ENCODE measurements at places on chromosomes 1 and 21. TPM values are rescaled to one million over a fixed set of nuclear protein-coding genes. Genes with fewer than 3 reads are reported as not detected.

GRCh38 chr1:54223441-54224202, 23.7 kb downstream of the MRPL37 start:
- H3K27me3 ChIP-seq = no peaks in the 10 kb centered on the region
- H3K4me1 ChIP-seq = peaks cover 13% of the 10 kb centered on the region
- H3K4me3 ChIP-seq = no peak overlapping the region
- no peak overlapping the region for H3K27ac ChIP-seq
- H3K36me3 ChIP-seq = peaks cover 5% of the 10 kb centered on the region

DNA sequence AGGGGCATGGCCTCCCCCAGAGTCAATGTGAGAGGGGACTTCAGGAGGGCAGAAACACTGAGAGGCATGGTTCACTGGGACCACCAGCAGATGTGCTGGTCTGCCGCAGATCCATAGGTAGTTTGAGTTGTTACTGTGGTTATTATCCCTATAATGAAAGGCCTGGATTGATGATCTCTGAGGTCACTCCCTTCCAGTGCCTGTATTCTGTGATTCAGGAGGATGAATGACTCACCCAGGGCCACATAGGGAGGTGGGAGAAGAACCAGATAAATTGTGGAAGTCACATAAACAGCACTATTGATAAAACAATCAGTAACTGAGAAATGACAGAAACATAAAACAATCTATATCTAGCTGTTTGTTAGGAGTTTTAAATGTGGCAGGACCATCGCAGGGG, 22.7 kb upstream of the ACTL8 start:
- H3K4me1 ChIP-seq = peaks cover 7% of the 10 kb centered on the region
- no peaks in the 10 kb centered on the region for H3K27me3 ChIP-seq
- no peaks in the 10 kb centered on the region for H3K36me3 ChIP-seq
- DNase-seq = no peak

DNA sequence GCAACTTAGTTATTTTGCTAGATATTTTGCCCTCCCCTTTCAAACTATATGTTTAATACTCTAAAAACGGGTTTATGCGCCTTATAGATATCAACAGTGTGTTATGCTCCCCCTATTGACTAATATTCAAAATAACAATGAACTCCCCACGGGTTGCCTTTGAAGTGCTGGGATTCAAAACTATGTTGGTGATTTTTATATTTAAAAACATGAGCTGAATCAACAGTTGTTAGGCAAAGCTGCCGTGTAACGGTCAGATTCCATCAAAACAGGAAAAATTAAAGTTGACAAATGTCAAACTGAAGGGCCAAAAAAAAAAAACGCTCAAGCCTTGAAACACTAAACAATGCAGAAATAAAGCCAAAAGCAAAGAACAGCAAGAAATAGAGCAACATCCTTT, 2.5 kb downstream of the TGFBR3 start:
- H3K36me3 ChIP-seq = no peaks in the 10 kb centered on the region
- H3K4me3 ChIP-seq = no peak overlapping the region
- no peaks in the 10 kb centered on the region for H3K27me3 ChIP-seq
- peaks cover 30% of the 10 kb centered on the region for H3K4me1 ChIP-seq

DNA sequence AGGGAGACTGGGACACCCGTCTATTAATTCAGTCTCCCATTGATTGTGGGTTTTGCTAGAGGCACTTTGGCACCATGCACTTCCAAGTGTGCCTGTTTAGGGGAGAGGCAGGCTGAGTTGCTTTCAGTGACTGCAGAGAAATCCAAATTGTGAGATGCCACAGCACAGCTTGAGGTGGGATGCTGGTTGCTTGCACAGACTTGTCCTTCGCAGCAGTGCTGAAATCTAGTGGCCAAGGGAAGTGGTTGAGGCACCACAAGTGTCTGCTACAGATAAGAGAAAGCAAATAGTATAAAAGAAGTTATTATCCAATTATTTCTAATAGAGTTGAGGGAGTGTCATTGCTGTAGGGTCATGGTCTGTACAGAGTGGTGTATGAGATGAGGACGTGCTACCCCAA, 40.0 kb upstream of the APP start:
- no peaks in the 10 kb centered on the region for H3K36me3 ChIP-seq
- no peak for DNase-seq
- H3K27me3 ChIP-seq = peaks cover 4% of the 10 kb centered on the region
- H3K4me3 ChIP-seq = no peak overlapping the region
- H3K27ac ChIP-seq = no peak overlapping the region

GRCh38 chr1:17201201-17202021, 3.5 kb upstream of the PADI1 start:
- H3K4me1 ChIP-seq = peaks cover 6% of the 10 kb centered on the region
- no peaks in the 10 kb centered on the region for H3K36me3 ChIP-seq
- no peaks in the 10 kb centered on the region for H3K27me3 ChIP-seq

DNA sequence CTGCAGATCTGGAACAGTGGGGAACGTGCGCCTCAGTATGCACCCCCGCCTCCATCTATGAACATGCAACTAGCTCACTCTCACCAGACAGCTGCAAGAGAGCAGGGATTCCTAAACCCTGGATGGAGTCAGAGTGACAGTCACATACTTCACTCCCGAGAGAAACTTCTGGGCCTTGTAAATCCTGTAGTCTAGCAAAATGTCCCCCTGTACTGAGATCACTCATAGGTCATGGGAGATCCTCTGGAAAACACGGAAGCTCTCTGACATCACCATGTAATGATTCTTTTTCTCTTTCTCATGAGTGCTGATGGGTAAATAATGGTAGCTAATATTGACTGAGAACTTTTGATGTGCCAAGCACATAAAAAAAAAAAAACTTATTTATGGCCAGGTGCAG, 23.4 kb upstream of the TARDBP start:
- H3K4me3 ChIP-seq = no peak overlapping the region
- H3K36me3 ChIP-seq = no peaks in the 10 kb centered on the region
- H3K27me3 ChIP-seq = no peaks in the 10 kb centered on the region
- peaks cover 4% of the 10 kb centered on the region for H3K4me1 ChIP-seq
- no peak for DNase-seq

The OR2L8 gene
- not detected for total RNA-seq

- no peaks in the 10 kb centered on the region for H3K36me3 ChIP-seq
- H3K4me3 ChIP-seq = no peak overlapping the region
- no peaks in the 10 kb centered on the region for H3K27me3 ChIP-seq
- no peak overlapping the region for H3K27ac ChIP-seq
Measured at GRCh38 chr1:6334261-6334993, 59.1 kb downstream of the ACOT7 start.

DNA sequence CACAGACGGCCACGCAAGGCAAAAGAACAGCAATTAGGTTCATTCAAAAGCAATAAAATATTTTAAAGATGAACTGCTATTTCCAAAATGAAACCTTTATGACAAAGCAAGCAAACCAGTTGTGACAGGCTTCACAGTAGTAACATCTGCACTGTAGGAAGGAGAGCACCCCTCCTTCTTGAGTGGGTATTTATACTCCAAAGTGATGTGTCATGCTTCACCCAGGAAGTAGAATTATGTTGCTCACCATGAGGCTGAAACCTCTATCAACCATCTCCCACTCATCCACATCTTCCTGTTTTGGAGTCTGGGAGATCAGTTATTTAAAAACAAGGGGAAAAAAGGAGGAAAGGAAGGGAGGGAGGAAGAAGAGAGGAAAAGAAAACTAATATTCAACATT, 885 bp downstream of the OR2T10 start:
- H3K27me3 ChIP-seq = no peaks in the 10 kb centered on the region
- no peak overlapping the region for H3K4me3 ChIP-seq
- H3K27ac ChIP-seq = no peak overlapping the region
- H3K4me1 ChIP-seq = no peaks in the 10 kb centered on the region

DNA sequence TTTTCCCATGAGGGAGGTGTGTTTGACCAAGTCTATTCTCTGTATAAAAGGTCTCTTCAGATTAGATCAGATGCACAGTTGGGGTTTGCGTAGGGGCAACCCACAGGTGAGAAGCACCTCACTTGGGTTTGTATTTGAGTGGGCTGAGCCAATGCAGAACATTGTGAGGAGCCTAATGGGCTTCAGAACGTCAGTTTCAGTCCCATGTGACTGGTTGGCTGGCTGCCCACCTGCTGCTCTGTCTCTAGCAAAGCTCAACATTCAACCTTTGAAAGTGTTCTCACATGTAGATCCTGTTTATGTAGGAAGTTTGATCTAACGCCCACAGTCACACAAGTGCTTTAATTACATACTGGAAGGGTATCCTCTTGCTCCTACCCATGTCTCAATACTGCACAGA, 105.5 kb downstream of the FASLG start:
- H3K36me3 ChIP-seq = no peaks in the 10 kb centered on the region
- H3K27me3 ChIP-seq = no peaks in the 10 kb centered on the region
- H3K27ac ChIP-seq = no peak overlapping the region
- H3K4me3 ChIP-seq = no peak overlapping the region
- DNase-seq = no peak
- H3K4me1 ChIP-seq = peaks cover 9% of the 10 kb centered on the region

The CYP4B1 gene
- total RNA-seq = 0.30 TPM

DNA sequence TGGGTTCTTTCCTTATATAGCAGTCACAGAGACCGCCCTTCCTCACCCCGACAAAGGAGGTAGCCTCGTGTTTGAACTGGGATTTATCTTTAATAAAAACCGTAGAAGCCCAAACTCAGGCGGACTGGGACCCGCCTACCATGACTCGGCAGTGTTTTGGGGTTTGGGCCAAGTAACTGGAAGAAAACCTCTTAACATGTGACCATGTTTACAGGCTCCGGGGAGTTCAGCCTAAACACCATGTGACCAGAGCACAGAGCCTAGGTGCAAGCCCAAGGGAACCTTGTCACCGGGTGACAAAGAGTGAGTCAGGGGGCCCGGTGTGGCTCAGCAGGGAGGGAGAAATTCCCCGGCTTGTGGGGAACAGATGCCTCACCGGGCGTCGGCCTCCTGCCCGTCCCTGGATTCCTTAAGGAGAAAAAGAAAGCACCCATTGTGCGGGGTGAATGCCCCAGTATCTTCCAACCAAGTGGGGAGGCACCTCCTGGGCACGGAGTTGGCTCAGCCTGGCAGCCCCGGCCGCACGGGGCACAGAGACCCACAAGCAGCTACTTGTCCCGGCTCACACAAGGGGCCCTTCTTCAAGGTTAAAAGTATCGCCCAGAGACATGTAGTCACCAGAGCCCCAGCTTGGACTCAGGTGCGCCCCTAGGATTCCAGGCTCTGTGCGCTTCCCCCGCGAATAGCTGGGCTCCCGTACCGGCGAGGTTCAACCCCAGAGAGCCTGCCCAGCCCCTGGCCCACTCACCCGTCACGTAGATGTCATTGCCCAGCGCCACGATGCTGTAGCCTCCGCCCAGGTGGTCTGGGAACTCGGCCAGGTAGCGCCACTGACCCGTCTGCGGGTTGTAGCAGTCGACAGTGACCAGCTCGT, 1.4 kb downstream of the KLHL21 start:
- H3K36me3 ChIP-seq = peaks cover 34% of the 10 kb centered on the region
- H3K27ac ChIP-seq = peak overlapping the region; percentile 95
- DNase-seq = peak; percentile 68
- H3K4me3 ChIP-seq = peak overlapping the region; percentile 87
- H3K27me3 ChIP-seq = no peaks in the 10 kb centered on the region

- H3K27me3 ChIP-seq = no peaks in the 10 kb centered on the region
- no peaks in the 10 kb centered on the region for H3K36me3 ChIP-seq
- no peak overlapping the region for H3K4me3 ChIP-seq
- H3K4me1 ChIP-seq = no peaks in the 10 kb centered on the region
Measured at GRCh38 chr1:103348136-103348535, 177.4 kb upstream of the RNPC3 start.

The FAM72A gene
- 23.0 TPM for total RNA-seq

- no peaks in the 10 kb centered on the region for H3K4me1 ChIP-seq
- no peaks in the 10 kb centered on the region for H3K27me3 ChIP-seq
- H3K4me3 ChIP-seq = no peak overlapping the region
- no peaks in the 10 kb centered on the region for H3K36me3 ChIP-seq
Measured at GRCh38 chr1:93766451-93766850, 84.8 kb upstream of the BCAR3 start.

DNA sequence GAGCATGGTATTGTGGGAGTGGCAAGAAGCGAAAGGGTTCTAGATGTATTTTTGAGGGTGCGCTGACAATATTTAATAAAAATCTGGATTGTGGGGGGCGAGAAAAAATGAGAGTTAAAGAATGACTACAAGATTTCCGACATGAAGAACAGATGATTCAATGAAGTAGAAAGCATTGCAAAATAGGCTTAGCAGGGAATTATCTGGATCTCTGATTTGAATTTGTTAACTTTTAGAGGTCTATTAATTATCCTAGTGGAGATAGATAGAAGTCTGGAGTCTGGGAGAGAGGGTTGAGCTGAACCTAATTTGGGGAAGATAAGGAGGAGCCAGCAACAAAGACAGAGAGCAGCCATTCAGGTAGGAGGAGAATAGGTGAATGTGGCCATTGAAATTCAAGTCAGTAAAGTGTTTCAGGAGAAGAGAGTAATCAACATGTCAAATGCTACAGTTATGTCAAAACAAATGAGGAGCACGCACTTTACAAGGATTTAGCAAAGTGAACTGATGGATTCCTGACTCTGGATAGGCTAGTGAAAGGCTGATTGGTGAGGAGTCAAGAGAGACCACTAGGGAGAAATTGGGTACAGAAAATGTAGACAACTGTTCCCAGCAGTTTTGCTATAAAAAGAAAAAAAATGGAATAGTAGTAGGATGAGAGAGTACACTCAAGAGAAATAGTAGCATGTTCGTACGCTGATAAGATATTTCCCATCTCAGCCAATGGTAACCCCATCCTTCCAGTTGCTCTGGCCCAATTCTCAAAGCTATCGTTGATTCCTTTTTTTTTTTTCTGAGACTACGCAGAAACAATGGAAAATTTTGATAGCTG, 393.2 kb upstream of the CXADR start:
- no peaks in the 10 kb centered on the region for H3K4me1 ChIP-seq
- H3K27me3 ChIP-seq = no peaks in the 10 kb centered on the region
- H3K27ac ChIP-seq = no peak overlapping the region
- H3K36me3 ChIP-seq = no peaks in the 10 kb centered on the region
- H3K4me3 ChIP-seq = no peak overlapping the region

- peak overlapping the region; percentile 25 for H3K4me3 ChIP-seq
- no peaks in the 10 kb centered on the region for H3K36me3 ChIP-seq
- peak overlapping the region; percentile 78 for H3K27ac ChIP-seq
- H3K4me1 ChIP-seq = peaks cover 37% of the 10 kb centered on the region
- no peaks in the 10 kb centered on the region for H3K27me3 ChIP-seq
Measured at GRCh38 chr1:145891587-145892485, 6.2 kb upstream of the ANKRD35 start.

DNA sequence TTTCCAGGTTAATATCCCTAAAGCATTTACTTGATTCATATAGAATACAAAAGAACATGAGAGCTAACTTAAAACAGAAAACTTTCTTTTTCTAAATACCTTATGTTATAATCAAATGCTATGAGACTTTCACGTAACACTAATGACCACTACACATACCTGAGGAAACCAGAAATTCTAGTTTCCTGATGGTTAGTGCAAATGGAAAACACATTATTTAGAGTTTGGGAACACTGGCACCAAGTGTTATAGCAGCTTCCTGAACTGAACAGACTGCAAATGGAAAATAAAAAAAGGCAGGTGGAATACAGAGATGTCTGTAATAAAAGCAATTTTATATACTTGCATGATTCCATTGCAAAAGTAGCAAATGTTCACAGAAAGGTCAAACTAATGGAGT, 15.5 kb downstream of the PAXBP1 start:
- no peak overlapping the region for H3K27ac ChIP-seq
- DNase-seq = no peak
- H3K4me3 ChIP-seq = no peak overlapping the region
- peaks cover 4% of the 10 kb centered on the region for H3K4me1 ChIP-seq

- 0 out of 2 replicates have a peak, but pooled peaks cover 3% of the 10 kb centered on the region for H3K27me3 ChIP-seq
- no peak for DNase-seq
- H3K27ac ChIP-seq = no peak overlapping the region
- no peaks in the 10 kb centered on the region for H3K4me1 ChIP-seq
Measured at GRCh38 chr1:214983126-214983869, 99.2 kb upstream of the KCNK2 start.

GRCh38 chr1:149929856-149930255, 2.3 kb upstream of the SF3B4 start:
- no peak for DNase-seq
- no peak overlapping the region for H3K4me3 ChIP-seq
- peaks cover 31% of the 10 kb centered on the region for H3K4me1 ChIP-seq
- no peaks in the 10 kb centered on the region for H3K27me3 ChIP-seq
- H3K36me3 ChIP-seq = peaks cover 15% of the 10 kb centered on the region

The UTS2 gene
- total RNA-seq = 3.0 TPM

The KRTAP21-1 gene
- not detected for total RNA-seq

The TCHH gene
- total RNA-seq = 0.02 TPM

All from HCT116 (cell line).